ENCODE measurements at places on chromosomes 7 and 10.

DNA sequence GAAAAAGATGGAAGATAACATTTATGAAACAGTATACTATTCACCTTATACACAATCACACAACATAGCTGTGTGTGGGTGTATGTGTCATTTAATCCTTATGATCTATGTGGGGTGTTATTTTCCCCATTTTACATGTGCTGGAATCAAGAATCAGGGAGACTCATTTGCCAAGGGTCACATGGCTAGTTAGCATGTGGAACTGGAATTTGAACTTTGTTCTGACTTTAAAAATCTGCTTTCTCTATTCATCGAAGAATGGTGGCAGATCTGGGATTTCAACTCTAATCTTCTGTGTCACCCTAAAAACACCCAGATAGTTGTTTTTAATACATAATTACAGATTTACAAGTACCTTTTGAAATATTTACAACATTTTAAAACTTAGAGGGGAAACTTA is 65.2 kb downstream of the ADAM22 start:
- DNase-seq = no peak

DNA sequence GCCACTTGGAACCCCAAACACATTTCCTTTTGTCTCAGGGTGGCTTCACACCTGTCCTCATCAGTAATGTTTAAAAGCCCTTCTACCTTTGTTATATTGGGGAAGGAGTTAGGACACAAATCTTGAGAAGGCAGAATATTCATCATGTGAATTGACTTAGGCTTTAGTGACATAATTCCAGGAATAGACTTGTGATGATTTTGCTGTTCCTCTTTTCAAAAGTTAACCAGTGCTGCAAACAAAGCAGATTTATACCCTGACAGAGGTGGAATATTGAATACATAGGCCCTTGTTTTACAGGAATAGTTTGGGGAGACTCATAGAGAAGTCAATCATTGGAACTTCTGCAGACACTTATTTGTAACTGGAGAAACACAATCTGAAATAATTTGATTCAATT is 27.0 kb downstream of the ZNF786 start:
- DNase-seq = no peak

DNA sequence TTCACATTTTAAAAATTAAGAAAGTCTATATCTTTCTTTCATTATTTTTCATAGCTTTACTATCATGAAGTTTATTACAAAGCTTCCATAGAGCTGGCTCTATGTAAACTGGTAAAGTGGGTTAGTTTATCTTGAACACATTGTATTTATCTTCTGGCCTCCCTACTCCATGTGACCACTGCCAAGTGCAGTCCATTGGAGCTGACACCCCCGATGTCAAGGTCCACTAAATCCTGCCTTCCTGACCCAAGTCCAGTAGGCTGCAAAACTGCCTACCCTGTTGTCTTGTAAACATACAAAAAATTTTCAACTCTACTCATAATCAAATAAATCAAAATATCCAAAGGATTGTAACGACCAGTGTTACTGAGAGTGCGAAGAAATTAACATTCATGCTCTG is 10.2 kb downstream of the DNAJC12 start:
- DNase-seq = no peak

DNA sequence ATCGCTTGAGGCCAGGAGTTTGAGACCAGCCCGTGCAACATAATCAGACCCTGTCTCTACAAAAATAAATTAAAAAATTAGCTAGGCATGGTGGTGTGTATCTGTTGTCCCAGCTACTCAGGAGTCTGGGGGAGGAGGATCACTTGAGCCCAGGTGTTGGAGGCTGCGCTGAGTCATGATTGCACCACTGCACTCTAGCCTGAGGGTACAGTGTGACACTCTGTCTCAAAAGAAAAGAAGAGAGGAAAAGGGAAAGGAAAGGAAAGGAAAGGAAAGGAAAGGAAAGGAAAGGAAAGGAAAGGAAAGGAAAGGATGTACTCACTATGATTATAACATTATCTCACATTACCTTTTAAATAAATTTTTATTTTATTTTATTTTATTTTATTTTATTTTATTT is 56.5 kb upstream of the MPP7 start:
- no peak for DNase-seq

DNA sequence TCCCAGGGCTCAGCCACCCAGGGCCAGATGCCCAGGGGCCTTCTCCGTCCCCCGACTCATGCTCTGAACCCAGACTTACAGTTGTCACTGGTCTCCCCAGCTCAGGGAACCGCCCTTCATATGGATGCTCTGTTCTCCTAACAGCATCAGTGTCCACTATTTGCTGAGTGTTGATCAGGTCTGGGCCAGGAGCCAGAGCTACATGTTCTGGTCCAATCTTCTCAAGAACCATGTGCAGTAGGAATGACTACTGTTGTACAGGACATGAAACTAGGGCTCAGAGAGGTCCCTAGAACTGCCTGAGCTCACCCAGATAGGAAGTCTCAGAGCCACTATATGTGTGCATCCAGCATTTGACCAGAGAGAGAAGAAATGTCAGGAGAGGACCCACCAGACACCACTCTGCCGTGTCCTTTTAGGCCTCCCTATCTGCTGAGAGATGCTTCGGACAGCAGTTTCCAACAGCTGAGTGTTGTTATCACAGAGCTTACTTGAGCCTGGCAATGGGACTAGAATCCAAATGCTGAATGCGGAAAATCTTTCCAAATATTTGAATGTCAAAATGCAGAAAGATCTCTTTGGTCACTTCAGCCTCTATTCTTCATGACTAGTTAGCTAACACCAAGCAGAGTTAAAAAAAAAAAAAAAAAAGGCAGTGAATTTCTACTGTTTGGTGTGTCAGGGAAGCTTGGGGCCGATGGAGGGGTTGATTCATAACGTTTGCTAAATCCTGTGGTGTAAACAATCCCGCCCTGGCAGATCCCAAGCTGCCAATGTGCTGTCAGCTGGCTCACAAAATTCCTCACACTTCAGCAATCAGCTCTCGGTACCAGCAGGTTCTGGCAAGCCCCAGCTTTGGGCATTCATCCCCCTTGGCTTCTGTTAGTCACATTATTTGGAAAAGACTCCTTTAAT is 246.1 kb downstream of the TNS3 start:
- no peak for DNase-seq

GRCh38 chr10:96721207-96721572 is 876 bp upstream of the PIK3AP1 start:
- DNase-seq = no peak

- DNase-seq = no peak
Observed at GRCh38 chr10:43570971-43571370, 3.4 kb downstream of the ZNF239 start.

DNA sequence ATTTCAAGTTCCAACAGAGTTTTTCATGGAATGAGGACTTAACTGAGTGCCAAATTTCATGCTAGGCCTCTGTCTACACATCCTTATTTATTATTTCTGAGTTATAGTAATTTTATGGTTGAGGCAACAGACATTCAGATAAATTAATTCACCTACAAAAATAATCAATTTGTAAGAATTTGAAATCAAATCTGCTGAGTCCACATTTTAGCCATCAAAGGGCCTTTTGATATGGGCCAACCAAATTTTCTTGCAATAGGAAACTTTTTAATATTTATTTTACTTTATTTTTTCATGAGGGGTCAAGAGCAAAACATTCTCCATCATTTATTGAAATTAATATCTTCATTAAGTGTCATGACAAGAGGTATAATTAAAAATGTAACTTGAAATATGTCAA is 875.5 kb downstream of the NRG3 start:
- DNase-seq = no peak

DNA sequence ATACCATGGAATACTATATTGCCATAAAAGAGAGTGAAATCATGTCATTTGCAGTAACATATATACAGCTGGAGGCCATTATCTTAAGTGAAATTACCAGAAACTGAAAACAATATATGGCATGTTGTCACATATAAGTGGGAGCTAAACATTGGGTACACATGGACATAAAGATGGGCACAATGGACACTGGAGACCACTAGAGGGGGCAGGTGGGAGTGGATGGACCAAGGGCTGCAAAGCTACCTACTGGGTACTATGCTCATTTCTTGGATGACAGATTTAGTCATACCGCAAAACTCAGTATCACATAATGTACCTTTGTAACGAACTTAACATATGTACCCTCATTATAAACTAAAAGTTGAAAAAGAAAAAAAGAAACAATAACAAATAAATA is 1167.6 kb downstream of the NXPH1 start:
- DNase-seq = no peak

DNA sequence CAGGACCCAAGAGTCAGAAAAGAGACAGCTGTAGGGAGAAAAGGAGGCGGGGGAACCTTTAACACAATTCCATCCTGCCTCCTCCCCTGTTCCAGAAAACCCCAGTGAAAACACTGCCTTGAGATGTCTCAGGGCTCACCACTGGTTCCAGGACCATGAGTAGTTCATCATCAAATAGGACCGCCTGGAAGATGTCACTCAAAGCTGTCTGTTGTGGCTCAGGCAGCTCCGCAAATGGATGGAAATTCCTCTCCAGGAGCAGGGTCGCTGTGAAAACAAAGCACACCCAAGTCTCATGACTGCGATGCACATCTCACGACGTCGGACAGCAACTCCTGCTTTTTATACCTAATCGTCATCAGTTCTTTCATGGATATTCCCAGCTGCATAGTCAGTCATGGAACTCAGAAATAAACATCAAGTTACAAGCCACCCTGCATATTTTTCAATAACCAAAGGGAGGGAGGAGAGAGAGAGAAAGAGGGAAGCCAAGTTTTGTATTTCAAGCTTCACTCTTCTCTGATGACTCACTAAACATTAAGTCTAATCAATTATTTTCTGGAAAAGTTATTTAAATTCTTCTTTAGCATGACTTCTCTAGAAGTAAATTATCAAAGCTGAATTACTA is 49.2 kb downstream of the GSDME start:
- DNase-seq = no peak

DNA sequence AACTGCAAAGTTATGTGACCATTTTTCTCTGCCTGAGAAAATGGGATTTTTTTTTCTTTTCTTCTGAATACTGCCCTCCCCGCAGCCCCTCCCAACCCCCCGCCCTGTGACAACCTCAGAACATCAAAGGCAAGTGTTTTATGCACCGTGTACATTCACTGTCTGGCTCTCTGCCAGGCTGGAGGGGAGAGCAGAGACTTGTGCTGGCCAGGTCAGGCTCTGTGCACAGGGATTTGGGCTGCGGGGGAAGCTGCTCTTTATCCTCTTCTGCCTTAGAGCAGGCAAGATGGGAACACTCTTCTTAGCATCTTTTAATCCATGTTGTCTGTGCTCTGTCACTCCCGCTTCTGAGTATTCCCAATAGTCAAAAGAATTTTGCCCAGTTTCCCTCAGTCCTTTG is 195.1 kb downstream of the CCSER2 start:
- DNase-seq = no peak

DNA sequence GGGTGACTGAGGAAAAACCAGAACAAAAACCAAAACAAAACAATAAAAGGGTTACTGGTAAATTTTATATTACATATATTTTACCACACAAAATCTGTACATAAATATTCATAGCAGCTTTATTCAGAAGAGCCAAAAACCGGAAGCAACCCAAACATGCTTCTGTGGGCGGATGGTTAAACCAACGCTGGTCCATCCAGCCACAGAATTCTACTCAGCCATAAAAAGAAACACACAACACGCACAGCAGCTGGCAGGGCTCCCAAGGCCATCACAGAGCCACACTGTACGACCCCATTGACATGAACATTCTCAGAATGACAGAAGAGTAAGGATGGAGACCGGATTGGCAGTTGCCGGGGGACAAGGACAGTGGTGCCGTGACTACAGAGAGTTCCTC is 83.6 kb downstream of the PROSER2 start:
- no peak for DNase-seq

GRCh38 chr10:56633876-56634452 is 272.9 kb upstream of the ZWINT start:
- DNase-seq = no peak

- DNase-seq = no peak
Observed at GRCh38 chr10:12742771-12743170, 258.7 kb downstream of the CCDC3 start.

DNA sequence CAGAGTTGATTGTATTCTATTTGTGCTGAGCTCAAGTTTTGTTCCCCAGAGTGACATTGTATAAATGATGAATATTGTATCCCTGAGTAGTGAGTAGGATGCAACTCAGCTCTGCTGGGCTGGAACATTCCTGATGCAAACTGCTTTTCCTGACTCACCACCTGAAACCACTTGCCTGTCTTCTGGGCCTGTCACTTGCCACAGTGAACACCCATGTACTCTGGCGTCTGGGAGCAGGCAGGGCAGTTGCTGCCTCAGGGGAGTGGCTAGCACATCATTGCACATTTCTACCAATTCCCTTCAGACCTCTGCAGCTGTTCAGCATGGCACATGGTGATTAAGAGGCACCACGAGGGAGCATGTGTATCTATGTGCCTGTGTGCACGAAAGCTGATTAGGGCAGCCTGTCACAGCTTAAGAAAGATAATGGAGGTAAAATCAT is 157.3 kb downstream of the SND1 start:
- DNase-seq = no peak

DNA sequence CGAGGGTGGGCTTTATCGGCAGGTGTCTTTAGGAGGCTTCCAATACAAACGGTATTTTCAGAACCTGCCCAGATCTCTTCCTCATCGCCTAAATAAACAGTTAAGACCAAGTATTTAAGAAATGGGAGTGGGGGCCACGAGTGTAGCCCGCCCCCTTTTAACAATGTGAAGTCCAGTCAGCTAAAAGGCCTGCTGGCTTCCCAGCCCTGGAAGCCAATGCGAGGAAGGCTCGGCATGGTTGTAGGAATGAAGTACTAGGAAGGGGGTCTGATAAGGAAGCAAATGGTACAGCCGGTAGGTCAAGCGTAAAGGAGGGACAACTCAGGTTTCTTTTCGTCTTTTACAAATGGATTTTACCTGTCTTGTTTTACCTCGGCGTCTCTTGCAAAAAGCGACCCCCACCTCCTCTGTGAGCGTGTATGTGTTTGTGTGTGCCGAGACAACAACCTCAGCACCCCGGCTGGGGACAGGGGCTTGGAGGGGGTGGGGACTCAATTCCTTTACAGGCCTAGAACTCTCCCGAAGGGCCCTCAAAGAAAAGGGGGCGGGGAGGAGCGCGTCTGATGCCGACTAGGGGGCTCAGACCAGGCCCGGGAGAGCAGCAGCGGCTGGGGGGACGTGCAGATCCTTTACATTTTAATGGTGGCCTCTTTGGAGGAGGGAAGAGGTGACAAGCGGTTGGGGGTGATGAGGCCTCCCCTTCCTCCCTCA is 147.6 kb downstream of the GPR85 start:
- DNase-seq = no peak

DNA sequence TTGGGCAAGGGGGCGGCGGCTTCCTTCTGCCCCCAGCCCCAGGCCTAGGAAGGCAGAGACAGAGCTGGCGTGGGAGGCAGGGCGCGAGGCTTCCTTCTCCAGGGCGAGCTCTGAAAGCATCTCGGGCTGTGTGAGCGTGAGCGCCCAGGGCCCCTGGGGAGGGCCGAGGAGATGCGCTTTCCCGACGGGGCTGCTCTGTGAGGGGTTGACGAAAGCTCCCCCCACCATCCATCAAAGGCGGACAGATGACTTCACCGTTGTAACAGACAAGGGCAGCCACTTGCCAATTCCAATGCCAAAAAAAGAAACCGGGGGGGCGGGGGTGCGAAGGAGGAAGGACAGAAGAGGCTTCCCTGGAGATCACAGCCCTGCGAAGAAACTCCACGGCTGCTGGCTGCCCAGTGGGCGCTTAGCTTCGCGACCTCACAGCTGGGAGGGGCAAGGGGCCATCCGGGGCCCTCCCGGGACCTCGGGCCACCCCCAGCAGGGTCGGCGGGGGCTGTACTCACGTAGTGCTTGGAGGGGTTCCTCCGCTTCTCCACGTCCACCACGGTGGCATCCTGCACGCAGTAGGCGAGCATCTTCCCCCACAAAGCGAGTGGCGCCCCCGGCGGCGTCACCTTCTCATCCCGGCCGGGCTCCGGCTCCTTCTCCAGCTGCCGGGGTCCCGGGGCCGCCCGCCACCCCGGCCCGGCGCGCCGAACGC is 537 bp downstream of the SH3PXD2A start:
- no peak for DNase-seq

All from activated gamma-delta T cell (primary cell).